Stimulated activated CD8-positive, alpha-beta memory T cell treated with anti-CD3 and anti-CD28 coated beads, Interleukin-15, amount 100 ng/mL, for 1 hour (primary cell): ENCODE measurements at places on chromosomes 12 and 14.

DNA sequence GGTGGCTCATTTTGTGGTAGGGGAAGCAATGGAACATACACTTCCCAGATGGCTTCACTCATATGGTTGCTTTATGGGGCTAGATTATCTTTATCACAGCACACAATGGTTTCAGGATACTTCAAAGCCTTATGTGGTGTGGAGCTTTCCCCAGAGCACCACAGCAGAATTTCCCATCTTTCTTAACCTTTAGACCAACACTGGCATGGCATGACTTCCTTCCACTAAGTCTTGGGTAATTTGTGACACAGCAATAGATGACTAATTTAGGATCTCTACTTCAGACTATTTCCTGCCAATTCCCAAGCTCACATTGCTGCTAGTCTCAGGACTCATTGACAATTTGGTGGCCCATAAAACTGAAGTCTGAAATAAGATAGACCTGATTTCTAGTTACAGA is 36.9 kb upstream of the DCN start:
- DNase-seq, result no peak

DNA sequence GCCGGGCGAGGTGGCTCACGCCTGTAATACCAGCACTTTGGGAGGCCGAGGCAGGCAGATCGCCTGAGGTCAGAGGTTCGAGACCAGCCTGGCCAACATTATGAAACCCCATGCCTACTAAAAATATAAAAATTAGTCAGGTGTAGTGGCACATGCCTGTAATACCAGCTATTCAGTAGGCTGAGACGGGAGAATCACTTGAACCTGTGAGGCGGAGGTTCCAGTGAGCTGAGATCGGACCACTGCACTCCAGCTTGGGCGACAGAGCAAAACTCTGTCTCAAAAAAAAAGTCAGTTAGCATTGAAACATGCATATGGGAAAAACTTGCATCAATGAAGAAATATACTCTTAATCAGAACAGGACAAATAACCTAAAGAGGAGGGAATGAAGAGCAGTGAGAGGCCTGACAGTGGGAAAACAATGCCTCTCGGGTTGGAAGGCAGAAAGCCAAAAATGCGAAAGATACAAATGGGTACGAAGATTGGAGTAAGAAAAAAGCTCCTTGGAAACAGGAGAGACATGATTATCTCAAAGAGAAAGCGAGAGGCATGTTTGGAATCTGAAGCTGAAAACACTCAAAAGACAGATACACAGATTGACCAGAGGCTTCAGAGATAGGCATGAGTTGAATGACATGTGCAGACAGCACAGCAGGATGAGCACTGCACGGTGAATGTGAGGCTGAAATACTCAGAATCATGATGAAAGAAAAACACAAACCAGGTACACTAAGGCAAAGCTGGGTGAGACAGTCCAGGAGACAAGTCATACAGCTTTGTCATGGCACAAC is 30.6 kb downstream of the RESF1 start:
- DNase-seq, result no peak

DNA sequence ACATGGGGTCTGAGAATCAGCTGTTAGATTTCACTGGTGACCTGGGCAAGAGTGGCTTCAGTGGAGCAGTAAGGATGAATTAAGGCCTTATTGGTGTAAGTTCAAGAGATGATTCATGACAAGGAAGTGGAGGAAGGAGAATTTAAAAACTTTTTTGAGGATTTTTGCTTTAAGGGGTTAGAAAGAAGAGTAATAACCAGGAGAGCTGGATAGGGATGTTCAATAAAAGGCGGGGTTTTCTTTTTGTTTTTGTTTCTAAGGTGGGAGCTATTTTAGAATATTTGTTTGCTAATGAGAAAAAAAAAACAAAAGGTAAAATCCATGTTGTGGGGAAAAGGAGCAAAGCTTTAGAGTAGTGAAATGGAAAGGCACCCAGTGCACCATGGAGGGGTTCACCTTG is 15.2 kb upstream of the TUBA1B start:
- DNase-seq, result no peak

- no peak for DNase-seq
Measured at GRCh38 chr12:84643993-84644392, 268.6 kb downstream of the SLC6A15 start.

DNA sequence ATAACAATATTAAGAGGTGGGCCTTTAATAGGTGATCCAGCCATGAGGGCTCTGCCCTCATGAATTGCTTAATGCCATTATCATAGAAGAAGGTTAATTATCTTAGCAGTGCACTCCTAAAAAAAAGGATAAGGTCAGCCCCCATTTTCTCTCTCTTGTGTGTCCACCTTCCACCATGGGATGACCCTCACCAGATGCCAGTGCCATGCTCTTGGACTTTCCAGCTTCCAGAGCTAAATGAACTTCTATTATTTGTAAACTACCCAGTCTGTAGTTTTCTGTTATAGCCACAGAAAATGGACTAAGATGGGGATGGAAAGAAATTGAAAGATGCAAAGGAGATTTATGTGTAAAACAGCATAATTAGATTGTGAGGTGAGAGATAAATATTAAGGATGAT is 125.4 kb downstream of the FOXA1 start:
- DNase-seq, result no peak

DNA sequence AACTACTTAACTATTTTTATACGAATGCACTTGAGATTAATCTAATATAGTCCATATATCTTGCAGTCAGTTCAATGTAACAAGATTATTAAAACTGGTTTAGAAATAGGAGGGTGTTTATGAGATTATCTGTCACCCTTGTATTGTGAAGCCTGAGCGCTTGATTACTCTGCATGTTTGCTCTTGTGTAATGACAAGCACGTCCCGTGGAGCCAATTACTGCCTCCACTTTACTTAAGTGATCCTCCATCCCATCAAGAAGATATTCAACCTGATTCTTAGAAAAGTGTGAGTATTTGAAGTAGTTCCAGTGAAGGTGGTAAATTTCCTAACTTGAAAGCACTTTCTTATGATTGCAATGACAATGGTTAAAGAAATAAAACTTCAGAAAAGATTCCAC is 415.2 kb upstream of the GARIN6 start:
- no peak for DNase-seq
